Mucosa of gallbladder (tissue), 1 donor: ENCODE measurements at places on chromosomes 7 and 10. TPM values are rescaled to one million over a fixed set of nuclear protein-coding genes. Genes with fewer than 3 reads are reported as not detected.

DNA sequence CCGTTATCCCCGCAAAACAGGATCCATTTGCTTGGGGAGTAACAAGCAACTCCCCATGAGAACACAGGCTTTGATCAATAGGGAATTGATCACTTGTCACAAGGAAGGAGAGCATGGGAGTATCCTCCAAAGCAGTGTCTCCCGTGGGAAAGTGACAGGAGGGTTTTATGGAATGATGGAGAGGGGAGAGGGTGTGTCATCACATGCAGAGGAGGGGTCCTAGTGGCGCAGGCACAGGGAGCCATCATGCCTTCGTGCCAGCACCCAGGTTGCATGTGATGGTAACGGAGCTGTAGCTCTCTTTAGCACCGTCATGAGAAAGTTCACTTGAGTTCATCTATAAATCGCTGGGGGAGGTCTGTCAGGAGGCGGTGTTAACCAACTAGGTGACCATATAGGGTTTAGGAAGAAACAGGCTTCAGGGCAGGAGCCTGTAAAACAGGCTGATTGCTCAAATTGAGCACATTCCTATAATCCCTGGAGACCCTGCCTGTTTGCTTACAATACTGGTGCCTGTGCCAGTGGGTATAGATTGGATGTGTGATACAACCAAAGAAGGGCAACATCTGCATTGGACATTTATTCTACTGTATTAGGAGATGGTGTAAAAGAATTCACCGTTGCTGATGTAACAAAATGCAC, 428.5 kb downstream of the GALNT17 start:
- DNase-seq = no peak

DNA sequence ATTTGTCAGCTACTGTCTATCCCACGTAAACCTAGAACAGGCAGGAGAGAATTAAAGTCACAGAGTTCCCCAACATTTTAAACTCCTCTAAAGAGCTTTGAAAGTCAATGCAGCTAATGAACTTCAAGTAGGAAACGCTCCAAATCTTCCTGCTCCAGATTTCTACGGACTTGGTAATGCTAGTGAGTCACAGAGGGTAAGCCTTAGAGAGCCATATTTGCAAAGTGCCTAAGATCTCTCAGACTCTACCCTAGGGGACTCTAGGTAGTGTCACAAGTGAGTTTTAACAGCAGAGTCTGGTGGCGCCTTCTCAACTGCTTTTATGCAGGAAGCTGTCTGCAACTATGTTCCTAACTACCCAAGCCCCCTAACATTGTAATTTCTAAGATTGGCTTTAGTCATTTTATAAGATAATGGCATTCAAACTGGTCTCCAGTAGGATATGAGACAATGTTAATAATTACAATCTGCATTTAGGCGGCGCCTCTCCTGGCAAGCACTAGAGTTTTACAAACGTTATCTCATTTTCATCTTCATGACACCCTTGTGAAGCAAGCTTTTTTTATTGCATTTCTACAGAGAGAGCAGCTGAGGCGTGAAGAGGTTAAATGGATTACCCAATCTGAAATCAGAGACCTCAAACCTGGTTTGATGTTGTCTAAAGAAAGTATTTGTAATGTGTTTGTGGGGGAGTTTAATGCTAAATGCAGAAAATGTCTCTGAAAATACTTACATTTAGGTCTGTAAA, 22.0 kb upstream of the FZD1 start:
- DNase-seq = no peak

AFAP1L2 gene
- total RNA-seq = 6.3 TPM

- DNase-seq = no peak
These were observed 450.0 kb downstream of the SUGCT start for GRCh38 chr7:40584667-40585433.

UPK3B gene
- total RNA-seq = 3.3 TPM

HPSE2 gene
- total RNA-seq = 12.4 TPM

TMEM229A gene
- total RNA-seq = 0.66 TPM

EGR2 gene
- 19.3 TPM for total RNA-seq

- DNase-seq = no peak
These were observed 151.7 kb upstream of the PPP2R2D start for GRCh38 chr10:131748831-131749766.

DNA sequence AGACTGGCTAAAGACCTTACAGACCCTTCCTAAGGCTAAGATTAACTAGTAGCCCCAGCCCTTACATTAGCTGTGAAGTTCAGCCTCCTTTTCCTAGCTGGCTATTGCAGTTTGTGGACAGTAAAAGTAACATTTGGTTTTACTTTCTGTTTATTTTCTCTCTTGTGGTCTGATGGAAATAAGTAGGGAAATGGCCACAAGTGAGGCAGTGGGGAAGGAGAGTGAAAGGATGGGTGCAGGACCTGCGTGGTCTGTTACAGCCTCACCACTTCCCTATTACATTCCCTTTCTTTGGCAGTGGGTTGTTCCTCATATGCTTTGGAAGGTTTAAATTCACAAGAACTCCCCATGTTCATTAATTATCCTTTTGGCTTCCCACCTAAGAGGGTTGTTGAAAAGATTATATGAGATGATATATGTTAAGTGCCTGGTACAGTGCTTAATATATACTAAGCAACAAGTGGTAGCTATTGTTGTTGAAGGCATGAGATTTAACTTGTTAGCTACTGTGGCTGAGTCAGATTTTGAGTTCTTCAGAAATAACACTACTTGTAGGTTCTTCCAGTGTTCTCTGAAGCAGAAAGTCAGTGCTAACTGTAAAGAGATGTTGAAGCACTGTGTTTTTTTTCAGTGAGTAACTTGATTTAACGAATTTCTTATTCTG, 181.7 kb downstream of the ST7 start:
- DNase-seq = no peak

- DNase-seq = no peak
These were observed 212.0 kb upstream of the IGFBP3 start for GRCh38 chr7:46133072-46133471.

SPDYE9 gene
- total RNA-seq = not detected

DNA sequence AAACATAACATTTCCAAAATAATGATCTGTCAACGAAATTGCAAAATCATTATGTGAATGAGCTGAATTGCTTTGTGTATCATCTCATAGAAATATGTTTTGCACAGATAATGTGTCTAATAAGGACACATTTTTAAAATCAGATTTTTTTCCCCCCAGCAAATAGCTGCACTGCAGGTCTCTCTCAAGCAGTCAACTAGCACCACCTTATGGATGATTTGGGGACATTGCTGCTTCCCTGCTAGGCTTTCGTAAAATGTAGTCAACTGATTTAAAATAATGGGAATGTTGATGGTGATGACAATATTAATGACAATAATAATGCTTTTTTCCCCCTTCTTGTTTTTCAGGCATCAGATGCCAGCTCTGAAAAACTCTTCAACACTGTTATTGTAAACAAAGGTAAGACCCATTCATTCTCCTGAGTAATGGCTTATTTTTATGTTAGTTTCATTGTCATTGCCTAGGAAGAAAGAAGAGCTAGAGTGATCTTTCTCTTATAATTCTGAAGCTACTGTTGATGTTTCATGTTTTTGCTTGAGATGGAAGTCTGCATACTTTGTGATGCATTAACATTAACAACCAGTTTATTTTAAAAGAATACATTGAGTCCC, 433.6 kb upstream of the GALNT17 start:
- DNase-seq = peak; percentile 48

NCF1 gene
- 6.8 TPM for total RNA-seq

GRCh38 chr7:69422574-69422985, 175.7 kb upstream of the AUTS2 start:
- DNase-seq = no peak

DNA sequence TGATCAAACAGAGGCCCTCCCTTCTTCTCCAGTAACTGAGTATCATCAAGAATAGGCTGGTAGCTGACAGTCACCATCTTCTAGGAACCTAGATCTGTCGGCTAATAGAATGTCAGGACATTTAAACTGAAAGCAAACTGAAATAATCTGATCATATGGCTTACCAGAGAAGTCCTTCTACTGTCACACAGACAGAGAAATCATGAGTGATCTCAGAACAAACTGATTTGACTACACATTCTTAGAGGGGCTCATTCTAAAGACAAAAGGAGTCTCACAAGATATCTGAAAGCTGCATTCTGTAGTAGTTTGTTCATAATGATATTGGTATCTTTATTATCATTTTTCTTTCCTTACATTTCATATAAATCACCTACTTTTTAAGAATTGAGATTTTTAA, 130.9 kb upstream of the ADCY1 start:
- DNase-seq = no peak

DNA sequence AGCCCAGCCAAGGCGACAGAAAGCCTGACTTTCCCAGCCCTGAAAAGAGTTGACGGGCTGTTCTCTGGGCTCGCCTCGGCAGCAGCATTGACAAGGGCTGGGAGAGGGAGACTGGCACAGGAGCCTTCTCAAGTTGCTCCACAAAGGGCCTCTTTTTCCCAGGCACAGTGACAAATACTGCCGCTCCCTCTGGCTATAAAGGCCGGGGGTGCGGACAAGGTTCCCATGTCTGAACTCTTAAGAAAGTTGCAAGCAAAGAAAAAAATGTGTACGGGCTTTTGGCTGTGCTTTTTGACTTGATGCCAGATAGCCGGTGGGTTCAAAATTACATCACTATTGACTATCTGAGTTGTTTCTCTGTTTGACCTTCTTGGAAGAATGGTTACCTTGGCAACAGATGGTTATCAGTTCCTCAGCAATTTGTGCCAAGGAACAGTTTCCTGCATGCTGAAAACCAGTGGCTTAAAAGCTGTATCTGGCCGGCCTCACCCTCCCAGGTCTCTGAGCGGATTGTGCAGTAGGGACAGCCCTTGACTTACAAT, 115.9 kb upstream of the EEPD1 start:
- DNase-seq = peak; percentile 82

GRCh38 chr7:41627645-41628298, 75.1 kb downstream of the INHBA start:
- no peak for DNase-seq

DNA sequence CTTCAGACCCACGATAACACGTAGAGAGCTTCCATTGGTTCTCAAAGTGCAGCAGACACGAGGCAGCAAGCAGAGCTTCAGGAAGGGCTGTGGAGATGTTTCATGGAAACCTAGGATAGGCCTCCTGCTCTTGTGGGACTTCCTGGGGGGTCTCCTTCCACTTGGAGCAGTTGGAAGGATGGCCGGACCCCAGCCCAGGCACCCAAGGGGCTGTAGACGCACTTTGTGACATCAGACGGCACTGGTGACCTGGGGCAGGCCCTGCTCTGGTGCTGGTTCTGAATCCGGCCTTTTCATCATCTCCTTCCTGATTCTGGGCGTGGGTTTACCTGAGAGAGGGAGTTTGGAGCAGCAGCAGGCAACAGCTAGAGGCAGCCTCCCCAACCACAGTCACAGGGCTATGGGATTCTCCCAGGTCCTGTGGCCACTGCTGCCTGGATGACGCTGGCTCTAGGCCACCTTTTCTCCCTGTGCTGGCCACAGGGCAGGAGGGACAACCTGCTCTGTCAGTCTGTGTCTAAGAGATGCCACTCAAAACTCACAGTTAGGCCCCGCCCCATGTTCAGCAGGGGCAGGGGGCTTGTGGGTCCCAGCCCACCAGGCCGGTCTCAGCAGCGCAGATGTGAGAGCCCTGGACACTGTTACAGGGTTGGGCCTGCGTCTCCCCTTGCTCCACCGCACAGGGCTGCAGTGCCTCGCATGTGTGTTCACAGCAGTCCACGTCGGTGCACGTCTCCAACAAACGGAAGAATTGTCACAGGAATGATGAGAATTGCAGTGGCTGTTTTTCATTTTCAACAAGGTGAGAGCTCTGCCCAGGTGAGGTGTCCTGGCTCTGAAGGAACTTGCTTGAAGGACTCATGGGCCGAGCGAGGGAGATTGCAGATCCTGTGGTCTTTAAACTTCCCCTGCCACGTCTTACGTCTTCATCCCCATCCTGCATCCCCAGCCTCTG, 569.3 kb downstream of the TCERG1L start:
- no peak for DNase-seq

GRCh38 chr10:25328361-25328760, 153.6 kb downstream of the GPR158 start:
- no peak for DNase-seq

DNA sequence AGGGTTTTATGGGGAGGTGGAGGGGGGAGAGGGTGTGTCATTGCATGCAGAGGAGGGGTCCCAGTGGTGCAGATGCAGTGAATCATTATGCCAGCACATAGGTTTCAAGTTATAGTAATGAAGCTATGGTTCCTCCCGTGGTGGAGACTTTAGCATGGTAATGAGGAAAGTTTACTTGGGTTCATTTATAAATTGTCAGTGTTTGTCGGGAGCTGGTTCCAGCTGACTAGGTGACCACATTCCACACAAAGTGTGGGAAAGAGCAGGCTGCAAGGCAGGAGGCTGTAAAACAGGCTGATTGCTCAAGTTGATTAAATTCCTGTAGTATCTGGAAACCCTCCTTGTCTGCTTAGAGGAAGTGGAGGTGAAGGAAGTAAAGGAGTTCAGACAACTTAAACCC, 78.9 kb downstream of the SRI start:
- DNase-seq = no peak

AKR1C8 gene
- not detected for total RNA-seq

GRCh38 chr10:119378737-119379067, 163.8 kb downstream of the RGS10 start:
- DNase-seq = no peak

NFE2L3 gene
- 8.7 TPM for total RNA-seq

TMEM106B gene
- 57.6 TPM for total RNA-seq

DNA sequence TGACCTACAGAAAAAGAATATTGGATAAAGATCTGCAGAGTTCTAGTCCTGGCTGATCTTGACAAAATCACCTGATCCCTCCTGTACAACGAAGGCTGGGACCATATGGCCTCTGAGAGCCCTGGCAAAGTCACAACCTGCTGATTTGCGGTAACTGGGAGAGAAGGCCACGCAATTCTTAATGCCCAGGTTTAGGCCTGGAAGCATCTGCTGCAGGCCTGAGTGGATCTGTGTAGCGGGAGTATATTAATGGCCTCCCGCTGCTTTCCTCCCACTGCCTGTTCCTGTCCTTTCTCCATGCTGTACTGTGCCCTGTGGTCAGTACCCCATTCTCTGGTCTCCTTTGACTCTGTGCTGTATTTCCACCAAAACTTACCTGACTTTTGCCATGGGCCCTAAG, 24.2 kb downstream of the AKR1B1 start:
- no peak for DNase-seq

PRPS1L1 gene
- not detected for total RNA-seq

- no peak for DNase-seq
These were observed 45.9 kb upstream of the ANTXRL start for GRCh38 chr10:46240684-46241565.

- DNase-seq = no peak
These were observed at the start of gene GPR26 for GRCh38 chr10:123666318-123667236. TSS of gene GPR26 (plus strand) at chr10:123666355. CDS start at chr10:123666408, 53 bp downstream.
